Neuronal stem cell (in vitro differentiated cells): ENCODE measurements at places on chromosomes 5 and 9.

- DNase-seq: no peak
Measured at GRCh38 chr9:132589148-132590036, 7.0 kb downstream of the BARHL1 start.

GRCh38 chr9:122076117-122076516 is 17.0 kb downstream of the TTLL11 start:
- no peak for DNase-seq

DNA sequence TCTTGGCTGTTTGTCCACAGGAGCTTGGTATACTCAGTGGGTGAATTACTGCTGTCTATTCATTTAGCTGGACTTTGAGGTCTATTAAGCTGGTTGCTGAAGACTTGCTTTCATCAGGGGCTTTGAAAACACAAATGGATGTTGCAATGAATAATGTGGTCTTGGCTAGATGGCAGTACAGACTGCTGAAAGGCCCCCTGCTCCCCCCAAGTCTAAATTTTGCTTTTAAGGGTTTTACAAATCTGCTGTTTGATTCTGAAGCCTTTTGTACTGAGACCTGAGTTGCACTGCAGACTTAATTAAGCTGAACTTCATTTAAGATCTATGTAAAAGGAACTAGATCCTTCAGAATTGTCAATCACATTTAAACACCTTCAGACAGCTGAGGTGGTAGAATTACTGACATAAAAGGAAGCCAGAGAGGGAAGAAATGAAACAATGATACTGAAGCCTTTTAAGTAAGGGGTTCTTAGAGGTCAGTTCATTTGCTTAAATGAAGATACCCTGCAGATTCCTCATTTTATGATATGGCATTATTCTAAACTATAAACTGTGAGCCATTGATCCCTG is 37.3 kb downstream of the KCTD16 start:
- no peak for DNase-seq

- no peak for DNase-seq
Measured at GRCh38 chr5:113450462-113450861, 15.7 kb upstream of the TSSK1B start.

GRCh38 chr5:33504570-33504969 is 63.8 kb downstream of the TARS1 start:
- DNase-seq: no peak

DNA sequence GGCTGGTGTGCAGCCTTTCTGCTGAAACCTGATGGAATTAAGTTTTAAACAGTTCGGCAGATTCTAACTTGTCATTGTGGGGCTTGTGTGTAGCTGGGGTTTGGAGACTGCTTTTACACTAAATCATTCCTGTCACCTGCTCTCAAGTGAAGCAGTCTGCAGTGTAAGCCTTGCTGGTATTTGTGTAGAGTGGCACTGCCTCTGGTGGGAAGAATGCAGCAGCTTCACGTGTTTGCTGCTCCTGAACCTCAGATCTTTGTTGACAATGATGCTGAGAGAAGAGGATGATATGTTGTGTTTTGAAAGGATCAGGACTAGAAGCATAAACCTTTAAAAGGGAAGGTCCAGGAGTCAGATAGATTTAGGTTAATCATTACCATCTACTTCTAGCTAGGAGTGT is 88.1 kb downstream of the KDM4C start:
- peak; percentile 15 for DNase-seq

DNA sequence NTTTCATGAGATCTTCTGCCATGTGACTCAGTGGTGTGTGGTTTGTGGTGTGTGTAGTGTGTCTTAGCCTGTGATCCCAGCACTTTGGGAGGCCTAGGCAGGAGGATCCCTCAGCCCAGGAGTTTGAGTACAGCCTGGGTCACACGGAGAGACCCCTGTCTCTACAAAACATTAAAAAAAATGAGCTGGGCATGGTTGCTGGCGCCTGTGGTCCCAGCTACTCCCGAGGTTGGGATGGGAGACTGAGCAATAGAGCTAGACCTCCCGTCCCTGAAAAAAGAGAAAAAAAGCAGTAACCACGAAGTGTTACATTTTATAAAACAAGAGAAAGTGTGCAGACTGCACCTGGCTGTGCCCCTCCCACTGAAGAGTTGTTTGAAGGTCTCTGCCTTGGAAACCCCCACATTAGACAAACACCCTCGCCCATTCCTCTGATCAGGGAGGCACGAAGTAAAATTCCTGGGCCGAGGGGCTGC is 21.2 kb upstream of the RNU6ATAC start:
- DNase-seq: no peak

DNA sequence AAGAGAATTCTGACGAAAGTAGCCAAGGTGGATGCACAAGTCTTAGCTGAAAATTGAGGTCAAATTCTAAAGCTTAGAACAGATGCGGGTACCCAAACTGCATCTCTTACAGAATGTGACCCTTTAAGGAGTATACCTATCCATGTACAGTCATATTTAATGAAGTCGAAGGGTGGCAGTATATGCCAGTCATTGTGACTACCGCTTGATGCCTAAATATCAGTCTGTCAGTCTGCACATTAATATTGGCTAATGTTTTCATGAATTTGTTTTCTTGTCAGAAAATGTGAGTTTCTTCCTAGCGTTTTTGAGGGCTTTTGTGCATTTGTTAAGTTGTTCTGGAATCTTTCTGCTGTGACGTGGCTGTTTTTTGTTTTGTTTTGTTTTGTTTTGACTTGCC is 264.5 kb upstream of the ELAVL2 start:
- no peak for DNase-seq

DNA sequence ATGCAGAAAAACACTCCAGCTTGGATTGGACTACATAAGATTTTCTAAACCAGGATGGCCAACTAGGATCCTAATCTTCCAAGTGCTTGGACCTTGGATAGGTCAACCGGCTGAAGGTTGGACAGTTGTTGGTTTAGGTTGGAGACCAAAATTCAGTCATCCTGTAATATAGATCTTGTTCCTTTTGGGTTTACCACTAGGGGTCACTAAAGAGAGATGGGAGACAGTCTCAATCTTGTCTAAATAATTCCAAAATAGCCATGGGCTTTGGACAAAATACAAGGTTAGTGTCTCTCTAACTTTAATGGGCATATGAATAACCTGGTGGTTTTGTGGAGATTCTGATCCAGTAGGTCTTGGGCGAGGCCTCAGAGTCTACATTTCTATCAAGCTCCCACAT is 148.7 kb upstream of the ERCC6L2 start:
- DNase-seq: peak; percentile 33

DNA sequence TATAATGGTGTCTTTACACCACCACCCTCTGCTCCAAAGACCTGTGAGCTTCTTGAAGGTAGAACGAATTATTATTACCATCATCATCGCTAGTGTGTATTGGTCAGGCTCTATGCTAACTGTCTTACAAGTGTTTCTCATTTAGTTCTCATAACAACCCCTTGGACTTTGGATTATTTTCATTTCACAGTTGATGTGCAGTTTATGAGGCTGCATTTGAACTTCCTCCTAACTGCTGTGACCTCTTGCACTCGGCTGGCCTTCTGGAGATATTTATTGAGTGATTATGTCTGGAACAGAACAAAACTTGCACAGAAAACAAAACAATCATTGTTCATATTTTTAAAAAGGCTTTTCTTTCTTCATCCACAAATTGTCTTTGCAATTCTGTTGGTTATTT is 306.3 kb upstream of the SGCD start:
- DNase-seq: no peak

DNA sequence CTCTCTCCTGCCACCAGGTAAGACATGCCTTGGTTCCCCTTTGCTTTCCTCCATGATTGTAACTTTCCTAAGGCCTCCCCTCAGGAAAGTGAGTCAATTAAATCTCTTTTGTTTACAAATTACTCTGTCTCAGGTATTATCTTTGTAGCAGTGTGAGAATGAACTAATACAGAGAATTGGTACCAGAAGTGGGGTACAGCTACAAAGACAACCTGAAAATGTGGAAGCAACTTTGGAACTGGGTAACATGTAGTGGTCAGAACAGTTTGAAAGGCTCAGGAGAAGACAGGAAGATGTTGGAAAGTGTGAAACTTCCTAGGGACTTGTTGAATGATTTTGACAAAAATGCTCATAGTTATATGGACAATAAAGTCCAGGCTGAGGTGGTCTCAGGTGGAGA is 97.2 kb downstream of the FAM170A start:
- DNase-seq: no peak

GRCh38 chr9:95077766-95078370 is 239.6 kb downstream of the FANCC start:
- DNase-seq: no peak

- no peak for DNase-seq
Measured at GRCh38 chr5:143195491-143195890, 208.0 kb downstream of the NR3C1 start.

GRCh38 chr5:143134269-143134668 is 269.2 kb downstream of the NR3C1 start:
- DNase-seq: peak; percentile 48

- no peak for DNase-seq
Measured at GRCh38 chr5:149370878-149371277, 8.2 kb downstream of the IL17B start.

GRCh38 chr9:28317745-28318144 is 744.5 kb upstream of the C9orf72 start:
- DNase-seq: peak; percentile 14

- no peak for DNase-seq
Measured at GRCh38 chr9:124488641-124489210, 18.5 kb downstream of the NR5A1 start.

DNA sequence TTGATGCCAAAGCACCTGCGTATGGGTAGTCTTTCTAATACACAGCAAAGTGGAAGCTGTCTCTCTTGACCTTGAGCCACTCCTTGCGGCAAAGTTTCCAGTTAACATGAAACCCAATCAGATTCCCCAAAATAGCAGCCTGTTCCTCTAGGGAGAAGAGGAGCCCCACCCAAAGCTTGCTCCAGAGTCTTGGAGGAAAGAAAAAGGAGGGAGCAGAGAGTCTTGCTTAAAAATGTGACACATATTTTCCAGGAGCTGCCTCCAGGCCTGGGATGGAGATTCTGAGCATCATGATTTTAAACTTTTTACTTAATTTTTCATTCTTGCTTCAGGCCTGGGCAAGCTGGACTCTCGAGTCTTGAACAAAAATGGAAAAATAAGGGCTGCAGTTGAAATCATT is 223.5 kb upstream of the TNC start:
- DNase-seq: no peak

GRCh38 chr5:57727591-57727990 is 245.0 kb upstream of the ACTBL2 start:
- DNase-seq: no peak

GRCh38 chr5:84059672-84060071 is 325.0 kb downstream of the EDIL3 start:
- no peak for DNase-seq

DNA sequence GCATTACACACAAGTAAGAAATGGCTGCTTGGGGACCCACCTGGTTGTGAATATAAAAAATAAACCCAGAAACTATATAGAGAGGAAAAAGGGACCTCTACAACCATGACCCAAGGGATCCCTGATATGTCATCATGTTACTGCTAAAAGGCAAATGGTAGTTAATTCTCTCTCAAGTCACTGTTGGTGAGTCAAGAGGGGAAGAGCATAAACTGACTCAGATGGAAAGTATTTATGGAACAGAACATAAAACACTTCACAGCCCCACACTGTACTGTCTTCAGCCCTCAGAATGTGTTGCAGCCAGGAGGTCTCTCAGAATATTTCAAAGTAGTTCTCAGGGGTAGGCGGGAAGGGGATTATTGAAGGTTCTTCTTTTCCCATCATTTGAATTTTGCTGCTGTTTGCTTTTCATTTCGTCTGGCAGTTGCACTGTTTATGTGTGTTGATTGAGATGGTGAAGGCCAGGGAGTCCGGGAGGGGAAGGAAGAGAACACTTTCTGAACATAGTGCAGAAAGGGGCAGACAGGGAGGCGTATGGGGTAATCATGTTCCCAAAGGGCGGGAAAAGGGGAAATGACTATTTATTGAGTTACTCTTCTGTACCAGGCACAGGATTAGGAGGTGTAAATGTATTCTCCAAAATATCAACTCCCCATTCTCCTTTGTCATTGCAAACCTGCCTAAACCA is 85.5 kb downstream of the TEK start:
- no peak for DNase-seq

DNA sequence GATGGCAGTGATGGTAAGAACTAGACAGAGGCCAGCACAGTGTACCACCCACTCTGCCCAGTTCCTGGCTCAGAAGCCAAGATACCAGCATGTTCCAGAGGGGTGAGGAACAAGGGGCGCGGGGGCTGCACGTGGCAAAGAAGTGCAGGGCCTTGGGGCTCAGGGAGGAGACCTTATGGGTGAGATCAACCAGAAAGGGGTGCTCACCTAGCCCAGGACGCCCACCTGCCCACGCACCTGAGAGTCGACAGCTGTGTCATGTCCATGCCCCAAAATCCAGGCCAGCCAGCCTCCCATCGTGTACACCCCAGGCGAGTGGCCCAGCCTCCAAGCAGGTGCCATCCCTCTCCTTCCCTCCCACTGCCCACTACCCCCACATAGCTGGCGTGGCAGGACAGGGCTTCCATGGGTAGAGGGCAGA is 34.9 kb downstream of the BICD2 start:
- no peak for DNase-seq

DNA sequence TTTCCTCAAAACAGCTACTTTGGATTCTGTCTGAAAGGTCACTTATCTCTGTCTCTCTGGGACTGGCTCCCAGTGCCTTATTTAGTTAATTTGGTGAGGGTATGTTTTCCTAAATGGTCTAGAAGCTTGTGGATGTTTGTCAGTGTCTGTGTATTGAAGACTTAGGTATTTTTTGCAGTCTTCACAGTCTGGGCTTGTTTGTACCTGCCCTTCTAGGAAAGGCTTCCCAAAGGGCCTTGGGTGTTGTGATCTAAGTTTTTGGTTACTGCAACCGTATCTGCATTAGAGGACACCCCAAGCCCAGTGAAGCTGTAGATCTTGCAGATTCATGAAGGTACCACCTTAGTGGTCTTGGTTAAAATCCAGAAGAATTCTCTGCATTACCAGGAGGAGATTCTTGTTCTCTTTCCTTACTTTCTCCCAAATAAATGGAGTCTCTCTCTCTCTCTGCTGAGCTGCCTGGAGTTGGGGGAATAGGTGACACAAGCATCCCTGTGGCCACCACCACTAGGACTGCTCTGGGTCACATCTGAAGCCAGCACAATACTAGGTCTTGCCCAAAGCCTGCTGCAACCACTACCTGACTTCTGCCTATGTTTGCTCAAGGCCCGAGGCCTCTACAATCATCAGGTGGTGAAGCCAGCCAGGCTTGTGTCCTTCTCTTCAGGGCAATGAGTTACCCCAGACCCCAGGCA is 17.8 kb upstream of the CCNB1 start:
- DNase-seq: no peak

DNA sequence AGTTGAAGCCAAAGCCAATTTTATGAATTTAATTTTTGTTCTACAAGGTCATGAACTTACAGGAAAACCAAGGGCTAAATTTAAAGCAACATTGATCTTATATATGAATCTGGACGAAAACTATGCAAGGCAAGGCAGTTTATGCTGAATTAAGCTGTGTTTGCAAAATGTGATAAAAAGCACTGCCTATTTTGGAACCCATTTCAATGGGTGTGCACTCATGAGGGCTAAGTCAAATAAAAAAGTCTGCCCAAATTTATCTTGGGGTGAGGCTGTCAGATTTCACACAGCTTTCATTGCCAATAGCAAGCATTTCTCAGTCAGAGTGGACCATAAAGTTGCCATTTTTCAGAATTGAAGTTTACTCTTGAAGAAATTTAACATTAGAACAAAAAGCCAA is 199.9 kb downstream of the LURAP1L start:
- no peak for DNase-seq
